CD4-positive, alpha-beta T cell treated with Interleukin-12 subunit alpha and Interleukin-12 subunit beta, for 1 hour (primary cell): ENCODE measurements at places on chromosomes 11 and 22.

DNA sequence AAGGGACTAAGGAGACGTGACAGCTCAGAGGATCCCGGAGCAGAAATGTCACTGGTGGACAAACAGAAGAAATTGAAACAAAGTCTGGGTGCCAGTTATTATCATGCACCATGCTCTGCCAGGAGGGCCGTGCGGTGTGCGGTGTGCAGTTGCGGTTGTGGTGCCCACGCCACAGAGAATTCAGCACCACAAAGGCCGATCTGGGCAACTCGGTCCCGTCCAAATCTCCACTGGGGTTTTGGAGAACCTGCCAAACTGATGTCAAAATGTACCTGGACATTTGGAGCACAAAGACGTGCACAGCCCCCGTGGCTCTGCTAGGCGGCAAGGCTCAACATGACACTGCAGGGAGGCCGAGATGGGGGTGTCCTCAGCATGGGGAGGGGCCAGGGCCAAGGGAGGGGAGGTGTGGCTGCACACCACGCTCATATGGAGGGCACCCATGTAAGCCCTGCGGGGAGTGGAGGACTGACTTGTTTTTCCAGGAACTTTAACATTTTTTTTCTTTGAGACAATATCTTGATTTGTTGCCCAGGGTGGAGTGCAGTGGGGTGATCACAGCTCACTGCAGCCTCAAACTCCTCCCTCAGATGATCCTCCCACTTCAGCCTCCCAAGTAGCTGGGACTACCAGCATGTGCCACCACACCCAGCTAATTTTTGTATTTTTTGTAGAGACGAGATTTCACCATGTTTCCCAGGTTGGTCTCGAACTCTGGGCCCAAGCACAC is 39.4 kb downstream of the GNB1L start:
- no peak for DNase-seq

DNA sequence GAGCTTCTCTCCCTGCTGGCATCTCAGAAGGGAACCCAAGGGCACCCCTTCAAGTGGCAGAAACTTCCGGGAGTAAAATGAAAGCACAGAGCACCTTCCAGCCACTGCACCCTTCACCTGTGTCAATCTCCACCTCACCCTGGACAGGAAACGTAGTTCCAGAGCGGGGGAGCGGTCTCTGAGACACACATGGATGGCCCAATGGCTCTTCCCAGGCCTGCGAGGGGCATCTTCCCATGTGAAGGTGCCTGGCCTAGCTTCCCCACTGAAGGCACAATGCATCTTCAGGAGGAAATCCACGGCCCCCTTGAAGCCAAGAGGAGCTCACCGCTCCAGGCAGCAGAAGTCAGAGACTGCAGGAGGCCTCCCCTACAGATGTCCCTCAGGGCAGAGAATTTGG is 234.2 kb downstream of the BRD1 start:
- no peak for DNase-seq

- DNase-seq = no peak
Measured at GRCh38 chr11:78313181-78313795, 104.3 kb downstream of the GAB2 start.

DNA sequence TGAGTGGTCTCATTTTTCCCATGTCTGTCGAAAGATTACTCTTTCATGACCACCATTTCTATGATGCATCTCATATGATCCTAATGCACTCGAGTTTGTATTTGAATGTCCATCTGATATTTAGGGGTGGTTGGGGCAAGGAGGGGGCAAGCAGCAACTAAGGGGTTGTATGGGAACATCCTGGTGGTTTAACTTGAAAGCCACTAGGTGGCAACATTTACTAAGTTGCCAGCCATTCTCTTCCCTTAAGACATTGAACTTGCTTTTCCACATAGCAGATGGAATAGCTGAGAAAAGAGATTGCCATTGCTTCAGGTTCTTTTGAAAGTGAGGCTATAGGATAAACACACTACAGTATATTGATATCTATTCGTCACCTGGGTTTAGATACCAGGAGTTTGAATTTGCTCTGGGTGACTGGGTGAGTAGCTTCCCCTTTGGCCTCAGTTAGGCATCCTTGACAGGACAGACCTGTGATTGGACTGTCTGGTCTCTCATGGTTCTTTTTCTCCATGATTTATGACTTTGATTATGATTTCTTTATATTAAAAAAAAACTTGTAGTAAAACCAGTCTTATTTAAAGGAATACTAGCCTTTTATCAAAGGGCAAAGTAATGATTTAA is 32.4 kb downstream of the NF2 start:
- DNase-seq = peak; percentile 34

- peak; percentile 48 for DNase-seq
Measured at GRCh38 chr11:61532134-61533038, 23.8 kb downstream of the LRRC10B start.

DNA sequence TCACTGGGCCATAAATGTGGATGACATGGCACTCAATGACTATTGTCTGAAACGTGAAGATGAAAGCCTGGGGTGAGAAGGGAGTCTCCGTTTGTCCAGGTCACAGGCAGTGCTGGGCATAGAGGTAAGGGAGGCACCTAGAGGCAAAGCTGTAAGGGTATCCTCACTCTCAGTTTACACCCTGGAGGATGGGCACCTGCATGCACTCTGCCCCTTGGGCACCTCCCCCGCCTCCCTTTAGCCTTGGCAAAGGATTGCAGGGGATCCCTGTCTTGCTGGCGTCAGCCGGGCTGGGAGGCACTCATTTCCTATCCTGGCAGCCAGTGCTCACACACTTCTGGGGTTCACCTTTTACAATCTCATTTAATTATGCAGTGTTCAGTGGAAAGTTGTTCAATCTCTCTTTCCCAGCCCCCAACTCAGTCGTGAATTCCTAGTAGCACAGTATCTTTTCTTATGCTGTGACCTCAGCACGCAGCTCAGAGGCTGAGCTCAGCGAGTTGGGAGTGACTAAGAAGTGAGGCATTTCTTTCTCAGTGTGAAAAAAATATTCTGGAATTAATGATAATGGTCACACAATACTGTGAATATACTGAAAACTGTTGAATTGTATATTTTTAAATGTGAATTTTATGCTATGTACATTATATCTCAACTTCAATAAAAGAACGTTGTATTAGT is 866.6 kb downstream of the BRD1 start:
- DNase-seq = no peak

- no peak for DNase-seq
Measured at GRCh38 chr11:73652046-73652730, 5.8 kb downstream of the PLEKHB1 start.

DNA sequence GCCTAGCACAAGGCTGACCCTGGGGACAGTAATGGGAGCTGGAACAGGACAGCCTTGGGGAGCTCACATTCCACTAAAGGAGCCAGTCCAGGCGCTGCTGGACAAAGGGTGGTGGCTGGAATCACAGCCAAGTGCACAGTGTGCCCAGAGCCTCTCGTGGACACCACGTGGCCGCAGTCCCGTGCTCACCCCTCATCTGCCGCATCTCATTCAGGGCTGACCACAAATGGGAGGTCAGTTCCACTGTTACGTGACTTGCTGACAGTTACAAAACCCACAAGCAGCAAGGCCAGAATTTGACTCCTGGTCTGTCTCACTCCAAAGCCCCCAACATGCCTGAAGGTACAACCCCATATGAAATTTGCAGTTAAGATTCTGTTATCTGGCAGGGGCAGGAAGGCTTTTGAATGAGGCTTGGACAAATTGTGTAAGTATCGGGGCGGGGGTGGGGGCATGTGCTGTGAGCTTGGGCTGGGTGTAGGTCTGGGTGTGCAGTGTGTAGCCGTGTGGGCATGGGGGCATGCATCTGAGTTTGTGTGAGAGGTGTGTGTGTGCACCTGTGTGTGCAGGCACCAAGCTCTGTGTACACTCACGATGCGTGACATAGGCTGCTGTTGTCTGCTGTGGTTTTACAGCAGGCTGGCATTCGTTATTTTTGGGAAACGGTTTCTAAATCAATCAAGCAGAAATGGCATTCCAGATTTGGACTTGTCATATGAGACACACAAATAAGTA is 301.7 kb downstream of the BRD1 start:
- DNase-seq = no peak

DNA sequence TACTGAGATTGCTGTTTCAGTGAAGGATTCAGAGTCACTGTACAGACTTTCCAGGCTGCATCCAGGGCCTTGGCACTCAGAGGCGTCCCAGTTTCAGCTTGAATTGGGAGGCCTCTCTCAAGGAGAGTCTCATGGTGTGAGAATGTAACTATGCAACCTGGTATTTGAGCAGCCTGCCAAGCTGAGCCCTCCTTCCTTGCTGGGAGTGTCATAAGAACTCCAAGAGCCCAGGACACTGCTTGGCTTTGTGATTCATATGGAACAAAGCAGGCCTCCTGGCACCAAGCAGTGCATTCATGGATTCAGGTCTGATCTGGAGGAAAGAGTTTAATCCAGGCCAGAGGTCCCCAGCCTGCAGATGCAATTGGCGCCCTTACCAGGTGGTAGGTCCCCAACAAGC is 171.7 kb downstream of the DBX1 start:
- no peak for DNase-seq

- no peak for DNase-seq
Measured at GRCh38 chr11:133600786-133601185, 68.5 kb upstream of the OPCML start.
